ENCODE measurements at places on chromosomes 5 and 9.

DNA sequence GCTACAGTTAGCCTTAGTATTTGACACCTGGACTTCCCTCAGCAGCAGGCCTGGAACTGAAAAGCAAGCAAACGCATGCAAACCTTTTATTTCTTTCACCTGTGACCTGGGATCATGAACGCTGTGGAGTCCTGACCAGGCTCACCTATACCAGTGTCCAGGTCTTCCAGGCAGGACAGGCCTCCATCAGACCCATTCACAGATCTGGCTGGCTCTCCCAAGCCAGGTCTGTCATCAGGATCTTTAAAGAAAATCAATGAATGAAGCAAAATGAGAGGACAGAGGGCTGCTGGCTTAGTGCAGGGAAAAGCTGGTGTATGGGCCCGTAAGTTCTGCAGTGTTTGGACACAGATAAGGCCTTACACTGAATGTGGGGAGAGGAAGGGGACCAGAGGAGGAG is 96.3 kb upstream of the CPEB4 start:
- DNase-seq, result no peak

- no peak for DNase-seq
Measured at GRCh38 chr5:59972043-59972442, 78.5 kb upstream of the PDE4D start.

DNA sequence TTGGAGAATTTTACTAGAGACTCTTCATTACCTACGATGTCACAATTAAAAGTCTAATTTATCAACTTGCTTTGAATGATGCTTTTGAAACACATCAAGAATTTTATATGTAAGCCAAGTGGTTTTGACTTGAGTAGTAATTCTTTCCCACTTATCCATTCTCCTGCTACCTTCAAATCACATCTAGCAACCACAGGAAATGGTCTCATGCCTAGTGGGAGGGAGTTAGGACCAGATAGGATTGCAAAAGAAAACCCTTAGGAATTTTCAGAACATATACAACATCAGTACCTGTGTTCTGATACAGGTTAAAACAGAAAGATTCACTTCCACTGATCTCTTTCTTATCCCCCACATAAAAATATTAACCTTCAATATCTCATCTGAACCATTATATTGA is 260.4 kb downstream of the CWC27 start:
- DNase-seq, result no peak

DNA sequence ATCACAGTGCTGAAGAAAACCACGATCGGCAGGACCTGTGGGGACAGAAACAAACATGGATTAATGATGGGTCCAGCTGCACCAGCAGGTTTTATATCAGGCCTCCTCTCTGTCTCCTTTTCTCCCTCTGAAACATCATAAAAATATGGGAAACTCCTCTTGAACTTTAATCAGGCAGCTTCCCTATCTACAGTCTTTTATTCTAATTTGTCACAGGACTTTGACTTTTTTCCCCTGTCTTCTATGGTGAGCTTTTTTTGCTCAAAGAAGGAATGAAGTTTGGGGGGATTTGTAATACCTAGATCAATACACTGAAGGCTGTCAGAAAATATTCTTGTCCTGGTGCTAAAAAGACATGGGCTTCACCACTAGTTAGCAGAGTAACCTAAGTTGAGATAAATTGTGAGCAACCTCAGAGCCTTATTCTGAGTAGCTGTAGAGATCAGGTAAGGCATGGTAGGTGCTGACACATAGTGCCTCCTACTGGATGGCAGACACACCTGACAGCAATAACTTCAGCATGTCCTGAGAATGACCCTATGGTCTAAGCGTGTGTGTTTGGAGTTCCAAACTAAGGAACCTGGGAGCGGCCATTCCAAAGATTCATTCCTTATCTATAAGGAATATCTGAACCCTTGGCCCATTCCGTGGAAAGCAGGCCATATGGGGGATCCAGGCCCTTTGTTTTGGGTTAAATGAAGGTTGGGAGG is 46.2 kb downstream of the SLC28A3 start:
- DNase-seq, result no peak

DNA sequence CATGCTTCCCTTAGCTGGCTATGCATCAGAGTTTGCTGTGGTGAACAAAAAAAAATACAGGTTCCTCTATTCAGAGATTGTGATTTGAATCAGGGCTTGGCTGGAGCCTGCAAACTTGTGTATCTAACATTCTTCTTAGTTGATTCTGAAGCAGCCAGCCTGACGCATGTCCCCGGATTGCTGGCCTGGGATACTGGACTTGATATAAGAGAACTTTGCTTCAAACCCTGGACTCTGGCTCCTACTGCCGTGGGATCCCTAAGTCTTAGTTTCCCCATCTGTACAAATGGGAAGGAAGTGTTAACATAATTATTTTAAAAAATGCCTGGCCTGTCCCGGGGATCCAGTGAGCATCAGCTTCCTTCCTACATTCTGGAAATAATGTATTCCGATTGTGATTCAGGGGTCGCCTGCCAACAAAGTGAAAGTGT is 292.8 kb downstream of the ARHGEF28 start:
- peak; percentile 26 for DNase-seq

DNA sequence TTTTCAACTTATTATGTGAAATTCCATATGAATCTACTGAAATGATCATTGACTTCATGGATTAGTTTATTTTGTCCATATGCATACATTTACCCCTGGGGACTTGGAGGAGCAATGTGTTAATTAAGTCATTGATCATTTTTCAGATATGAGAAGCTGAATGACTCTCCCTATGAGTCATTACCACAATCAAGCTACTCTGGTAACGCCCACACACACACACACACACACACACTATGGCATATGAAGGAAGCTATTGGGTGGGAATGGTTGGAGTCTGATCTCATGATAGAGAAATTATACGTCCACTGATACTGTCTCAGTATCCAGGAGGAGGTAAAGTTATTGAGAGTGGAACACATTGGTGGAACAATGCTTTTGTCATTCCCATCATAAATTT is 528.9 kb downstream of the AGTPBP1 start:
- no peak for DNase-seq

GRCh38 chr9:133873461-133873891 is 118.6 kb downstream of the VAV2 start:
- no peak for DNase-seq

DNA sequence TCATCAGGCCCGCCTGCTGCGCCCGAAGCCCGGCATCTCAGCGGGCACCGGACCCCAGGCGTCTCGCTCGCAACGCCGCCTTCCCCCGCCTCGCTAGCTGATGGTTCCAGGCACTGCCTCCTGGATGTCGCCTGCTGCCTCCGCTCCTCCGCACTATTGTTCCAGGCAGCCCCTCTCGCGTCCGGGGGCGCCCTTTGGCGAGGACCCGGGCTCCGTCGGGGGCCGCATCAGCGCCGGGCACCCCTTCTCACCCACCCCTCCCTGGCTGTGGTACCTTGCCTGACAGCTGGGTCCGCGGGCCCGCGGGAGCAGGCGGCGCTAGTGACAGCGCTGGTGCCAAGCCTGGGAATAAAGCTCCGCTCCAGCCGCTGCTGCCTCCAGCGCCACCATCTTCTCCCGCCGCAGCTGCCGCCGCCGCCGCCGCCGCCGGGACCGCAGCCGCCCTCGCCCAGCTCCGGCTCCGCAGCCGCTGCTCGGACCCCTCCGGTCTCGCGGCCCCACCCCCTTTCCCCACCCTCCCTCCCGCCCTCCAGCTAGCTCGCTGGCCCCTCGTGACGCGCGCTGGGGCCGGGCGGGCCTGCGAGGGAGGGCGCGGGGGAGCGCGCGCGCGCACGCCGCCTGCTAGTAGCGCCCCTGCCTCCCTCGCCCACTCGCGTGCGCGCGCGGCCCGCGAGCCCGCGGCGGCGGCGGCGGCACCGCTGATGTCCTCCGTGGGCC is at the start of gene APBA1:
TSS of gene APBA1 (minus strand) at position 493 of the 717 bp plus-strand sequence.
- DNase-seq, result peak; percentile 67

- DNase-seq, result no peak
Measured at GRCh38 chr5:3302228-3302627, 293.4 kb upstream of the IRX1 start.

GRCh38 chr9:12771891-12772290 is 2.9 kb upstream of the LURAP1L start:
- no peak for DNase-seq

DNA sequence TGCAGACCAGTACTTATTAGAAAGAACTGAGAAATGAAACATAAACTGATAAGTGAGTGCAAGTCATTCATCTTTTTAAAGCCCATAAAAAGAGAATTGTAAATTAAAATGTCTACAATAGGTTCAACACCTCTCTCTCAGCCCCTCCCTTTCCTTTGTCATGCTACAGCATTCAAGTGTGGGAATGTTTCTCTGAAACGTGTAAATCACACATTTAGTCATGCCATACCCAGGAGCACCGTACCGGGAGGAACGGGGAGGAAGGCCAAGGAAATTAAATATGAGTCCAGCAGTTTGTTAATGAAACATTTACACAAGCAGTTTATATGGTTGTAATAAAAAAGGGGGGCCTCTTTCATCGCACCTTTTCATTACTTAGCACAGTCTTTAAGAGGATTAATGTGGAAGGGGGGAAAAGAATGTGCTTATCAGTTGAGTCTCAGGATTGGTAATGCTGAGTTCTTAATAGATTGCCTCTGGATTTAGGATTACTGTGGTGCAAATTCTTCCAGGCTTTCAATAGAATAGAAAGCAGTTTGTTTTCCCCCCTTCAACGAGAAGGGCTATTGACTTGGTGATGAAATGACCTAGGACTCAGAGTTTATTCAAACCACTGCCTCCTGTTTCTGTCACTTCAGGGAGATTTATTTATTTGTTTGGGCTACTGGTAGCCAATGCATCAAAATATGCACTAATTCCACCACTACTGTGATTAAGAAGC is 176.0 kb upstream of the ZNF608 start:
- no peak for DNase-seq

DNA sequence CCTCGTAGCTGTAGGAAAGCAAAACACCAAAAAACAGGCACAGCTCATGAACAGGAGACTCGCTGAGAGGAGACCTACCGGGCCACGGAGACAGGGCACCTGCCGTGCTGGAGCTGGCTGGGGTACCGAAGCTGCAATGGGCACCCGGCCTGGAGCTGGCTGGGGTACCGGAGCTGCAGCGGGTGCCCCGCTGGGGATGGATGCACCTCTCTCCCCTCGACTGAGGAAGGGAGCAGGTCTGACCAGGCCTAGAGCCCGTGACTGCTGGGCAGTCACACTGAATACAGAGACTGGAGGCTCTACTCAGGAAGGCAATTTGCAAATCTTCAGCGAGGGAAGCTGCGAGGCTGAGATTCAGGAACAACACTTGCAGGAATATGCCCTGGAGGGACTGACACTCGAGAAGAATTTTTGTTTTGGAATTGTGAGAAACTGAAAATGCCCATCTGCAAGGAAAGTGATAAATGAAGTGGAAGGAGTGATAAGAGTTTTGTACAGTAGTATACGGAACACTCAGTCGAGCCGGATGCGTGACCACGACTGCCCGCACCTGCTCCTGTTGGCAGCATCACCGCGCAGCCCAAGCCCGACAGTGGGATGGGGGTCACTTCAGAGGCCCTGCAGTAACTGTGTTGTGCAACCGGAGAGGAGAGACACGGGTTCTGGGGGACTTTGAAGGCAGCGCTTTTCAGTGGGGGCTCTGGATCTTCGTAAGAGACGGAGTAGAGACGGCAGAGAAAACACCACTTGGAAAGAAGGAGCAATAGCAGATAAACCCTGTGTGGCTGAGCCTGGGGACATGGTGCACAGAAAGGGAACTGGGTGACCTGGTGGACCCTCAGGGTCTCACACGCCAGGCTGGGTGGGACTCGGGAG is 27.9 kb upstream of the LPCAT1 start:
- no peak for DNase-seq

DNA sequence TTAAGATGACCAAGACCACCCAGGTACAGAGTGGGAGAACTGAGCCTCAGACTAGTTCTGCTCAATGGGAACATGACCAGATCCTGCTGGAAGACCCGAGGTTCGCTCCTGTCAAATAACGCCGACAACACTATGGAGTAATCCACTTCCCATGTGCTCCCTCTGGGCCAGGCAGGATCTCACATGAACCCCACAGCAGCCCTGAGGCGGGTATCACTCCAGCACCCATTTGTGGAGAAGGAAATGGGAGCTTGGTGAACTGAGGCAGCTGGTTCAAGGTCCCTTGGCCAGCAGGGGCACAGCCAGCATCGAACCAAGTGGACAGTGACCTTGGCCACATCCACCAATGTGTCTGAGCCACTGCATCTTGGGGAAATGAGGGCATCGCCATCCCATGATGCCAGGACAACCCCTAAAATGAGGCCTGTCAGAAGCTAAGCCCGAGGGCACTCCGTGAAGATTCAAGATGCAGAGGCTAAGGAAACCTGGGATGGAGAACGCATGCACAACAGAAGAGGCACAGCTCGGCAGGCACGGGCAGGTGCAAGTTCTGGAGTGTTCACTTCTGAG is 8.5 kb downstream of the ANKS6 start:
- DNase-seq, result no peak

Data from suppressor macrophage (primary cell).